ENCODE measurements at places on chromosomes 12 and 14. TPM values are rescaled to one million over a fixed set of nuclear protein-coding genes. Genes with fewer than 3 reads are reported as not detected.
A peak's percentile ranks its signal among the peaks of the same experiment; 100 is the strongest.

DNA sequence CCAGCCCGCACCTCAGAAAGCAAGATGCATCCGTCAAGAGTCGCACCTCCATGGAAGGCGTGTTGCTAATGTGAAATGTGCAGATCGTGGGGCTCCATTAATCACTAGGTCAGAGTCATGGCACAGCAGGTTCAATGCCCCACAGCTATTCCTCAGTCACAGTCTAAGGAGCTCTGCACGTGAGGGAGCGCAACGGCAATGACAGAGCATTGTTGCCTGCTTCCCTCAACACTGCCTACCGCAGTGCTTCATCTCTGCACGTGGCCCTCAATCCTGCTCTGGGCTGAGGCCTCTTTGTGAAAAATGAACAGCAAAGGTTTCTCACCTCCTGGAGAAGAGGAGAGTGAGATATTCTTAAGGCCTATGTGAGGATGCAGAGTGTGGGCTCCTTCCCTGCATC, 995.2 kb upstream of the TMEM132C start:
- DNase-seq = no peak
- no peak overlapping the region for H3K27ac ChIP-seq
- H3K36me3 ChIP-seq = no peaks in the 10 kb centered on the region
- H3K27me3 ChIP-seq = no peaks in the 10 kb centered on the region
- no peak overlapping the region for H3K4me3 ChIP-seq
- H3K4me1 ChIP-seq = no peaks in the 10 kb centered on the region

TAS2R20 gene
- total RNA-seq = 5.7 TPM

GRCh38 chr14:99708449-99708848, 24.4 kb downstream of the CYP46A1 start:
- DNase-seq = no peak
- no peaks in the 10 kb centered on the region for H3K4me1 ChIP-seq
- H3K4me3 ChIP-seq = no peak overlapping the region
- no peak overlapping the region for H3K27ac ChIP-seq
- no peaks in the 10 kb centered on the region for H3K27me3 ChIP-seq

GRCh38 chr12:3307389-3307788, 183.6 kb upstream of the PRMT8 start:
- no peak overlapping the region for H3K4me3 ChIP-seq
- no peaks in the 10 kb centered on the region for H3K36me3 ChIP-seq
- no peak for DNase-seq
- no peaks in the 10 kb centered on the region for H3K4me1 ChIP-seq

DNA sequence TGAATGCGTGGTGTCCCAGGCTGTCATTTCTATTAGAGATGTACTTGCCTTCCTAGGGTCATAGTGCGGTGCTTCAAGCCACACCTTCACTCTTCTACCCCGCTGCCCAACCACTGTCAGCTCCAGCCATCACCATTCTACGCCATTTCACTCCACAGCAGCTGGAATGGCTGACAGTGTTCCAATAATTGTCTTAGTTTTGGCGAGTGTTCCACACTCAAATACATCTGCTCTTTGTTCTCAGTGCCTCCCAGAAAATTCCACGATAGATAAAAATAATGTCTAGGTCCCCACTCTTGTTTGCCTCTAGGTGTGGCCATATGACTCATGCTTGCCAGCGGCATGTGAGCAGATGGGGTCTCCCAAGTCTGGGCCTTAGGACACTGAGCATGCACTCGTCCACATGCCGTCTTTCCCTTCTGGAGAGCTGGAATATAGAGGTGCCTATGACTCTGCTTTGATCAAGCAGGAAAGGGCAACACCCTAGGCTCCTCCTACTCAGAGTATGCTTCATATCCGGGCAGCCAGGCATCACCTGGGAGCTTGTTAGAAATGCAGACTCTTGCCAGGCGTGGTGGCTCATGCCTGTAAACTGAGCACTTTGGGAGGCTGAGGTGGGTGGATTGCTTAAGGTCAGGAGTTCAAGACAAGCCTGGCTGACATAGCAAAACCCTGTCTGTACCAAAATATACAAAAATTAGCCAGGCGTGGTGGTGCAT, 163.0 kb downstream of the BRMS1L start:
- no peaks in the 10 kb centered on the region for H3K36me3 ChIP-seq
- DNase-seq = no peak
- no peak overlapping the region for H3K27ac ChIP-seq
- no peaks in the 10 kb centered on the region for H3K27me3 ChIP-seq

DNA sequence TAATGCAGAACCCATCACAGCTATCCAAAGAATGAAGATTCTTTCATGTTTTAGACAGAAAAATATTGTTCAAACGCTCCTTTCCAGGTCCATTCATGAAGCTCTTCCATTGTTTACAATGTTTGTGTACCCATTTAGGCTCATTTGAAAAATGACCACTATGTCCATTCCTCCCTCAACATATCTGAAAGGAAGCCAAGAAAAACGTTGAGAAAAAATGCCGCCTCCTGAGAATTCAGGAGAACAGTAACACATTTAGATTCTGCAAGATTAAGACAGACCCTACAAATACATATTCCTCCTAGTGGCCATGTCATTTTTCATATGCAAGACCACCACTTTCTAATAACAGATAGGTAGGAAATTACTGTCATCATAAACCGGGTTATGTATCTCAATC, 124.4 kb downstream of the SLC25A21 start:
- H3K36me3 ChIP-seq = no peaks in the 10 kb centered on the region
- H3K4me3 ChIP-seq = no peak overlapping the region
- no peak for DNase-seq
- no peaks in the 10 kb centered on the region for H3K27me3 ChIP-seq
- no peak overlapping the region for H3K27ac ChIP-seq

MAP3K9 gene
- 0.41 TPM for total RNA-seq

DNA sequence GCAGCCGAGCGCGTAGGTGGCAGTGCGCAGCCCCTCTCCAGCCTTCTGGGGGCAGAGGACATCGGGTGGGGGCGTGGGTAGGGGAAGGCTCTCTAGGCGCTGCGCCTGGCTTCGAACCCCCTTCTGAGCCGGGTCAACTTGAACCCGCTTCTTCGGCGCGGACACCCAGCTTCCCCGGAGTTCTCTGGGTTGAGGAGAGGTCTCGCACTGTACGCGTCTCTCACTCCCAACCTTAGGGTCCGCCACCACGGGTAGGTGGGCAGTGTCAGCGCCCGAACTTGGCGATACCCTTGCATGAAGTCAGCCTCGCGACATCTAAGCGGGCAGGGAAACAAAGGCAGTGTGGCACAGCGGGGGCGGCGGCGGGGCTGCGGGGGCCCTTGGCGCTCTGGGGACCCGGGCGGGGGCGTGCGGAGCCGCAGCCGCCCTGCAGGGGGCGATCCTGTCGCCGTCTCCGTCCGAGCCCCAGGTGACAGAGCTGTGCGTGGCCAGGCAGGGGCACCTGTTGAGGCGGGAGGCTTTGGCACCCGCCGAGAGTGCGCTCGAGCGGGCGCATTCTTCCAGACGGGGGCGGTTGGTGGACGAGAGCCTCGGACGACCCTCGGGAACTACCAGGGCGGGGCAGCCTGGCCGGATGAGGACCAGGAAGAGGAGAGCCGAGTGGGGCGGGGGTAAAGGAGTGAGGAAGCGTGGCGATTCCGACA, 1.1 kb downstream of the GALNT16 start:
- H3K36me3 ChIP-seq = no peaks in the 10 kb centered on the region
- H3K27ac ChIP-seq = peak overlapping the region; percentile 29
- H3K4me1 ChIP-seq = peaks cover 28% of the 10 kb centered on the region
- H3K4me3 ChIP-seq = peak overlapping the region; percentile 66

DNA sequence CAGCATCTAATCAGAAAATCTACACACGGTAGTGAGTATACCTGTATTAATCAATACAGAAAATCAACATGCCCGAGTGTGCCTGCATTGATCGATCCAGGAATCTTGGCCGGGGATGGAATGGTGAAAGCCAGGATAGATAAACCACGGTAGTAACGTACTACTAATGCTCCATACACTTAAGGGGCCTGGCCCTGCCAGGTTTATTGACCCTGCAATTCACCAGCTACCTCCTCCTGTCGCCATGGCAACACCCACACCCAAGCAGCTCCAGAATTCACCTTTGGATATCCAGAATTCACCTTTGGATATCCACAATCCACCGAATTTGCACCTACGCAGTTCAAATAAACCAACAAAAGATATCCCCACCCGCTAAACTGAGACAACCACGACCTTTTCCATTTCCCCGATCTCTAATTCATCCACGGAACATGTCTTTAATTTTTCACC, 14.8 kb upstream of the CALM1 start:
- H3K4me3 ChIP-seq = peak overlapping the region; percentile 64
- H3K4me1 ChIP-seq = peaks cover 31% of the 10 kb centered on the region
- peak overlapping the region; percentile 93 for H3K27ac ChIP-seq
- H3K27me3 ChIP-seq = no peaks in the 10 kb centered on the region
- peak; percentile 80 for DNase-seq

DNA sequence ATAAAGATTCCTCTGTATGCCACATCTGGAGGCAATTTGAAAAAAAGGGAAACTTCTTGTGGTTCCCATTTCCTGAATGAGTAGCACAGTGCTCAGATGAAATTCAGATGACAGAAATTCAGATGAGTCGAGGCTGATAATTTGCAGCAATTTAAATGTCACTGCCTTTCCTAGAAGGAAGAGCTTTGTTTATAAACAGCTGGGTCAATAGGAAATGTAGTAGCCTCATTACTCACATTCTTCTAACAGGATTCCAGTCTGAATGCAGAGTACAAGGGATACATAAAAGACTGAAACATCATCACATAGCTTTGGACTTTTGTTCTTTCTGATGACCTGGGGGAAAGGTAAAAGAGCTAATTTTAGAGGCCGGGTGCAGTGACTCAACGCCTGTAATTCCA, 11.3 kb upstream of the DACT1 start:
- no peaks in the 10 kb centered on the region for H3K4me1 ChIP-seq
- H3K36me3 ChIP-seq = no peaks in the 10 kb centered on the region
- no peak overlapping the region for H3K27ac ChIP-seq
- H3K4me3 ChIP-seq = no peak overlapping the region
- no peak for DNase-seq

- peaks cover 64% of the 10 kb centered on the region for H3K4me1 ChIP-seq
- no peak for DNase-seq
- H3K4me3 ChIP-seq = no peak overlapping the region
- no peaks in the 10 kb centered on the region for H3K27me3 ChIP-seq
- H3K27ac ChIP-seq = no peak overlapping the region
Measured at GRCh38 chr12:116247377-116247776, 30.1 kb downstream of the MED13L start.

TSPAN19 gene
- not detected for total RNA-seq

- H3K27ac ChIP-seq = no peak overlapping the region
- no peak overlapping the region for H3K4me3 ChIP-seq
- H3K27me3 ChIP-seq = no peaks in the 10 kb centered on the region
- no peaks in the 10 kb centered on the region for H3K4me1 ChIP-seq
Measured at GRCh38 chr12:48031135-48031960, 27.1 kb upstream of the COL2A1 start.

GRCh38 chr12:106740818-106741217, 33.7 kb upstream of the RIC8B start:
- H3K4me3 ChIP-seq = no peak overlapping the region
- no peaks in the 10 kb centered on the region for H3K27me3 ChIP-seq
- no peaks in the 10 kb centered on the region for H3K4me1 ChIP-seq
- no peaks in the 10 kb centered on the region for H3K36me3 ChIP-seq

DNA sequence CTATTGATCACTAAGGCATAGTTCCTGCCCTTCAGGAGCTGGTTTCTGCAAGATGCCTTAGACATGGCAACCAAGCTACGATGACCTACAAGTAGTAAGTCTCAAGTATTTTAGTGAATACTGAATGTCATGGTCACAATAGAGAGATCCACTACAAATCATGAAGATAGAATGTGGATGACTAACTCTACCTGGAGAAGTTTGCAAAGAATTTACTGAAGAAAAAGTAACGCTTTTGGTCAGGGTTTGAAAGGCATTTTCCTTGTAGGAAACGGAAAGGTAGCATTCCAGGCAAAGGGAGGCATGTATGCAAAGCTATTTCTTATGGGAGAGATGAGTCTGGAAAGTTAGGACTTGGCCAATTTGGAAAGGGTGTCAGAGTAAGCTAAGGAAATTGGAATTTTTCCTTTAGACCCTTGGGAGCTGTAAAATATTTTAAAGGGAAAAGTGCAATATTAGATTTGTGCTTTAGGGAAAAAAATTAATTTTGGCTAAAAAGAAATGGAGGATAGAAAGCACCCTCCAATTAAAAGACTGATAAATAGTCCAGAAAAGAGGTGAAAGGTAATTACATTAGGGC, 377.5 kb downstream of the EGLN3 start:
- H3K36me3 ChIP-seq = no peaks in the 10 kb centered on the region
- DNase-seq = no peak

- H3K36me3 ChIP-seq = peaks cover 28% of the 10 kb centered on the region
- H3K27ac ChIP-seq = no peak overlapping the region
- no peaks in the 10 kb centered on the region for H3K27me3 ChIP-seq
- no peak for DNase-seq
- H3K4me1 ChIP-seq = peaks cover 3% of the 10 kb centered on the region
- H3K4me3 ChIP-seq = no peak overlapping the region
Measured at GRCh38 chr14:72996916-72997315, 30.0 kb downstream of the ZFYVE1 start.

- H3K4me1 ChIP-seq = no peaks in the 10 kb centered on the region
- H3K36me3 ChIP-seq = peaks cover 67% of the 10 kb centered on the region
- no peaks in the 10 kb centered on the region for H3K27me3 ChIP-seq
Measured at GRCh38 chr12:12121061-12121460, 50.3 kb downstream of the BCL2L14 start.

TAS2R14 gene
- total RNA-seq = 3.3 TPM

AQP5 gene
- total RNA-seq = not detected

DNA sequence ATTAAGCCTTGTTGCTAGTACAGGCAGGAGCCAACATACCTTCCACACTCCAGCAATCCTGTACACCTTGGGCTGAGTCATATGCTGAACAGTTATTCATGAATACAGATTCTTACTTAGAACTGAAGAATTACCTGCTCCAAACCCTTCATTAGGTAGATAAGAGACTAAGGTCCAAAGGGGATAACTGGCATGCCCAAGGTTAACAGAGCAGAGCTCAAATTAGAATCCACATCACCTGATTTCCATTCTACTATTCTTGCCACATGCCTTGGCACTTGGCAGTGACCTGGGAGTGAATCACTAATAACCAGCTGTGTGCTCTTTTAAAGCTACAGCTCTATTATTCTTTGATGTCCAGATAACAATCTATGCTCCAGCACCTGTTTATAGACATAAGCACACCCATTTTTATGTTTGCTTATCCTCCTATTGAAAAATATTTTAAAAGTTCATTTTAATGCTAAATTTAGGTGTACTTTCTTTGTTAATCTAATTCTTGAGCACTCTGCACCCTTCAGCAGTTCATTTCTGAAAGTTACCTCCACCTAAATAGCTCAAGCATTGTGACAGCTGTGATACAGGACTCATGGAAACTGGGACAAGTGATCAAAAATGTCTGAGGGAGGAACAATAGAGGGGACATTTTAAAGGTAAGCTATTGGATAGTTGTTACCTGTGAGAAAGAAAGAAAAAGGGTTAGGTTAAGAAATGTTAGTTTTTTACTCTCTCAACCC, 19.4 kb downstream of the LPCAT3 start:
- H3K4me1 ChIP-seq = no peaks in the 10 kb centered on the region
- peaks cover 5% of the 10 kb centered on the region for H3K36me3 ChIP-seq
- H3K27ac ChIP-seq = no peak overlapping the region
- H3K4me3 ChIP-seq = no peak overlapping the region

IQSEC3 gene
- 1.1 TPM for total RNA-seq

PRB2 gene
- total RNA-seq = not detected

GRCh38 chr12:122980183-122981035, at the start of gene ARL6IP4:
Gene ARL6IP4, plus strand, starts transcription at chr12:122980681. Its CDS starts 459 bp downstream, at chr12:122981140.
- peak within 1 kb of the TSS; percentile 100 for H3K4me3 ChIP-seq
- H3K36me3 ChIP-seq = no peaks in the 10 kb centered on the region
- DNase-seq = no peak
- H3K27me3 ChIP-seq = no peaks in the 10 kb centered on the region
